IPS DF 6.9 (cell line): ENCODE measurements at places on chromosomes 2 and 18.
A peak's percentile ranks its signal among the peaks of the same experiment; 100 is the strongest.

DNA sequence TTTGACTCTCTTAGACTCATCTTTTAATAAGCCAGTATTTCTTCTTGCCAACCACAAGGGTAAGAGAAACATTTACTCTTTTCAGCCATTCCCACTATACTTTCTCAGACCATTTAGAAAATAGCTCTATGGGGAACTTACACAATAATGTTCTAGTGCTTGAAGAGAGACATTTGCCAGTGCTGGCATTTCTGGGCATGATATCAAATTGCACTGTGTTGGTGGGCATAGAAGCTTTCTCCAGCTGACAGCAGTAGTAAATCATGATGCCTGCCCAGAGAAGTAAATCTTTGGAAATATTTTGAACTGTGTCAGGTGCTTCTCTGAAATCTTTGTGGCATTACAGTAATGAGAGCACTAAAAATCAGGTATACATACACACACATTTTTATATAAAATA, 346.6 kb downstream of the CBLN2 start:
- no peak for DNase-seq

GRCh38 chr2:182521453-182522404, 94.9 kb upstream of the PDE1A start:
- no peak for DNase-seq

DNA sequence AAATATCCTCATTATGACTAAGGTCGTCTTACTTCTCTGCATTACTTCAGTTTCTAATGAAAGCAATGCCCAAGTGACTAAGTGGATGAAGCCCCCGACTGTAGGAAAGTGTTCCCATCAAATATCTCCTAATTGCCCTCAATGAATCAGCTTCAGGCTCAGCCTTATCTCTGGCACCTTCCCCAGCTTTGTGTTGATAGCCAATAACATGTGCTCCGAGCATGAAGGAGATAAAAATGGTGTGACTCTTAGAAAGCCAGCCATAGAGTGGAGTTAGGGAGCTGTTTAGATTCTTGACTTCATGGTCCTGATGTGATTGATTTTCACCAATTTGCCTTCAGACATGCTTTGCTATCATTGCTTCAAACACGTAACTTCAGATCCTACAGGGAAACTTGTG, 339.2 kb upstream of the NRP2 start:
- no peak for DNase-seq

- DNase-seq, result no peak
Measured at GRCh38 chr2:176873403-176873802, 339.2 kb upstream of the HNRNPA3 start.

GRCh38 chr2:226017537-226017936, 618.0 kb downstream of the NYAP2 start:
- DNase-seq, result no peak

- no peak for DNase-seq
Measured at GRCh38 chr2:207251573-207252192, 85.9 kb upstream of the KLF7 start.

GRCh38 chr2:237633061-237633561, 5.7 kb downstream of the LRRFIP1 start:
- no peak for DNase-seq

DNA sequence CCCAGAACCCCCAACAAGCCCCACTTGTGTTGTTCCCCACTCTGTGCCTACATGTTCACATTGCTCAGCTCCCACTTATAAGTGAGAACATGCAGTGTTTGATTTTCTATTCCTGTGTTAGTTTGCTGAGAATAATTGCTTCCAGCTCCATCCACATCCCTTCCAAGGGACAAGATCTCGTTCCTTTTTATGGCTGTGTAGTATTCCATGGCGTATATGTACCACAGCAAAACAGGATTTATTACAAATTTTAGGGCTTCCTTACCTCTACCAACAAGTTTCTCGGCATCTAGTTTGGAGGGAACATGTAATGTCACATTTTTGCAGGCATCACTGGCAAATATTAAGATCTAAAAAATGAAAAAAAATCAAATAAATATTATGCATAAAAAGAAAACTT, 8.9 kb downstream of the DSC2 start:
- DNase-seq, result no peak

- no peak for DNase-seq
Measured at GRCh38 chr2:8058652-8059051, 623.2 kb upstream of the ID2 start.

DNA sequence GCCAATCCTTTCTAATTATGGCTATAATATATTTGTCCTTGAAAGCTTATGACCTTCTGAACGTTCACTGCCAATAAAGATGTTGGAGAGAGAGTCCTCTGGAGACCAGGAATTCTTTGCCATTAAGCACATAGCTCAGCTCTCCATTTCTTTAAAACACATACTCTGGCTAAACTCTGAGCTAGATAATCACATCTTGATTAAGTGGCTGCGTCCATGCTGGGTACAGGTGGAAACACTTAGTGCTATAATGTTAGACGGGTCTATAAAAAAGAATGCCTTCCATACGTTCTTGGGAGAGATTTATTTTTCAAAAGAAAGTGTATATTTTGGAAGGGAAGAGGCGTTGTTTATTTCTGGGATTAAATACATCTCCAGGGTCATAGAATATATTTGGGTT, 314.5 kb downstream of the LPIN1 start:
- no peak for DNase-seq

GRCh38 chr2:219174146-219174545, 2.6 kb downstream of the CNPPD1 start:
- DNase-seq, result no peak

- no peak for DNase-seq
Measured at GRCh38 chr2:59276917-59277316, 1035.8 kb upstream of the FANCL start.

DNA sequence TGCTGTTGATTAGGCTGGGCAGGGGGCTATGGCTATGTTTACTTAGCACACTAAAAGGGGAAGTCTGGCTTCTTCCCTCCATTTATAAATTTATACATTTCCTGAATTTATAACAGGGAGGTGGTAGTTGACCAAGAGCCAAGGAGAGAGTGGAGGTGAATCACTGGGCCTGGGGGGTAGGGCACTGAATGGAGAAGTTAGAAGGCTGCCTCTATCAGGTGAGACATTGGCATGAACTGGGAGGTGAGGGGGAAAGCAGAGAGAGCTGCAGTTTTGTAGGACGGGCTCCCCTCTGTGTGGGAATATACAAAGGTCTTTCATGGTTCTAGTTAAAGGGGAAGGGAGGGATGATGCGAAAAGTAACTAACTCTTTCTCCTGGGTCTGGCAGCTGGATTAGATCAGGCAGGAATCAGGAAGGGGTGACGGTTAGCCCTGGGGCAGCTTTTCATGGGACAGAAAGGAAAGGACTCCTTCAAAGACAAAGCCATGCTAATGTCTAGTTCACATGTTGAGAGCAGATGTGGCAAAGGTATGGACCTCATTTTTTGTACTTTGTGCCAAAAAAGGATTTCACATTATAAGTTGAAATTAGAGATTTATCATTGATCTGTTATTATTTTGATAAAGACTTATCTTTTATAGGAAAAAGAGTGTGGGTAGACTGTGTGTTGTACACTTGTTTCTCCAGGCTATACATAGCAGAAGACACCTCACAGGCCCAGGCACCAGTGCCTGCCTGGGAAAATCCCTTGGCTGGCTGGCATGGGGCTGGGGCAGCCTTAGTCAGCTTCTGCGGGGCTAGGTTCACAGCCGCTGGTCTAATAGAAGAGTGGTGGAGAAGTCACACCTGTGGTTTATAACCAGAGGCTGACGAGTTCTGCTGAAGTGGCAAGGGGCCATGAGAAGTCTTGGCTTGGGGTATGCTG, 158.7 kb downstream of the CLIP4 start:
- DNase-seq, result no peak

DNA sequence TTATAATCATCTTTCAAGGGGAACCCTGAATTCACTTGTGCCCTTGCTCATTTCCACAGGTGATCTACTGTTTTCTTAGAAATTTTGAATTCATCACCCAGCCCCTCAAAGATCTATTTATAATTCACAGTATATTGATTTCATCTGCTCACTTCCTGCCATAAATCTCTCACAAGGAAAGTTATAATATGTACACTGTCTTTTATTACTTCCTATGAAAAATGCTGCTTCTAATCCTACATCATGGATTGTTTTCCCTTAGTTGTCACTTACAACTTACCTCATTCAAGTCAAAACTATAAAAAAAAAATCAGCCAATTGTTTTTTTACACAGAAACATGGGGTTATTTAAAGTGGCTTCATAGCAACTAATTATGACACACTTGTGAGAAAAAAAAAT, 1443.0 kb downstream of the LRP1B start:
- no peak for DNase-seq

GRCh38 chr2:239917957-239918481, 107.1 kb downstream of the NDUFA10 start:
- DNase-seq, result no peak

GRCh38 chr2:75598589-75599155, 37.9 kb upstream of the EVA1A start:
- DNase-seq, result no peak

DNA sequence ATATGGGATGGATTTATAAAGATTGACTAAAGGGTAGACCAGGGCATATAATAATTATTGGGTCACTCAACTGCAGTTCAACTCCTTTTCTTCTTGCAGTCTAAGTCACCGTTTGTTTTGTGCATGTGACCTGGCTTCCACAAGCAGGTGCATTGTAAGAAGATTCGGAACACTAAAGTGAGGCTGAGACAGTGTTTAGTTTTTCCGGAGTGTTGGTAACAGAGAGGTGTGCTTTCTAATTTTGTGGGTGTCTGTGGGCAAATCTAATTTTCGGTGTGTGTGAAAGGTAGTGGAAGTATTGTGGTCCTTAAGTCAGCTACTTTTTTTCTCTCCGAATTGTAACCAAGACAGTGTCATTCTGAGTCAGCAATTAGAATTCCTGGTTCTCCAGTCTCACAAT, 184.5 kb downstream of the CDH19 start:
- DNase-seq, result no peak

- no peak for DNase-seq
Measured at GRCh38 chr2:190759749-190760213, 110.9 kb downstream of the NAB1 start.

DNA sequence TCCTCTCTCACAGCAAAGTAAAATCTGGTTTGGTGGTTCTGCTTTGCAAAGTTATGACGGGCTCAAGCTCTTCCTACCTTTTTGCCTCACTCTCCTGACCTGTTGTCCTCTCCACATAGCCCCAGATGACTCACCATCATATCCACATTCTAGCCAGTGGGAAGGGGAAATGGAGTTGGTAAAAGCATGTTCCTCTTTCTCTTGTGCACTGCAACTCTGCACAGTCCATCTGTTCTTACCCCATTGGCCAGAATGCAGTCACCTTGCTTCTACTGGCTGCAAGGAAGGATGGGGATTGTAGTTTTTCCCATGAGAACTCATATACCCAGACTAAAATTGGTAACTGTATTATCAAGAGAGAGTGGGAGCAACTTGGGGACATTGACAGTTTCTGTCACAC, 50.4 kb upstream of the SMIM21 start:
- no peak for DNase-seq

DNA sequence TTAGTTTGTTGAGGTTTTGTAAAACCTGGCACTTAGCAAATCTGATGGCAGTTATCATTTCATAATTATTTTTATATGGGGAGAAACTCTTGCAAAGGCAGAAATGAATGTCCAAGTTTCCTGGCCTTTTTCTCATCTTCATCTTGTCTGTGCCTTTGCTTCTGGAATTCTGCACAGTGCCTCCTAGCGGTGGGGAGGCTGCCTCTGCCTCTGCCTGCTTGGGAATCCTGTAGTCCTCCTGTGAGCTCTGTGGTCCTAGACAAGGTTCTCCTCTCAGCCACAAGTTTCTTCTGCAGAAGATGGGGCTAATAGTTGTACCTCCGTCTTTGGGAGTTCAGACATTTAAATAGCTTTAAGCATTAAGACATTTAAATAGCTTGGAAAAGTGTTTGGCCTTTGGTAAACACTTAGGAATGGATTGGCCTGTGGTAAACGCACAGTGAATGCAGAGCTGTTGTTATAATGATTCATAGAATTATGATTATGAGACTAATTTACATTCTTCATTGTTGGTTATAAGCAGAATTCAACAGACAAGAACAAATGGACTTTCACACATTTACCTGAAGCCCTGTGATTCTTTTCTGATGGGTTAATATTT, 101.2 kb downstream of the ZNF236 start:
- peak; percentile 43 for DNase-seq

DNA sequence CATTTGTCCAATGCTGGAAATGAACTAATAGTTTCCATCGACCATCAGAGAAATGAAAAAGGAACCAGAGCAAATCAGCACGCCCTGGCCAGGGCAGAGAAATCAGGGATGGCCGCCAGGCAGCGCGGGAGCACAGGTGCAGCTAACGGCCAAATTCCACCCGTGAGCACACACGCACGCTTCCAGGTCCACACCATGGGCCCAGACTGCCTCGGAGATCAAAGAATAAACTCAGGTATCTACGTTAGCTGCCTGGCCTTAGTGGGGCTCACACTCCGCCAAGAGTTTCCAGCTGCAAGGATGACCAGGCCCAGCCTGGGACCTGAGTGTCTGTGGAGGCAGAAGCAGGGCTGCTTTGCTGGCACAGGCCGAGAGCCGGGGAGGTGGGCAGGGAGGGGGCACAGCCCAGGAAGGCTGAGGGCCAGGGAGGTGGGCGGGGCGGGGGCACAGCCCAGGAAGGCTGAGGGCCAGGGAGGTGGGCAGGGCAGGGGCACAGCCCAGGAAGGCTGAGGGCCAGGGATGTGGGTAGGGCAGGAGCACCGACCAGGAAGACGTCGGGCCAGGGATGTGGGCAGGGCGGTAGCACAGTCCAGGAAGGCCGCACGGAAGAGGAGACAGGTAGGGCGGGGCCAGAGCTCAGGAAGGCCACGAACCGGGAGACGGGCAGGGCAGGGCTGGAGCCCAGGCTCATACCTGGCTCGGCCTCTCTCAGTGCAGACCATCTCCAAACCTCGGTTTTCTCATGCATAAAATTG, 43.2 kb upstream of the SALL3 start:
- no peak for DNase-seq

GRCh38 chr2:1557467-1557820, 144.2 kb downstream of the TPO start:
- no peak for DNase-seq

- DNase-seq, result no peak
Measured at GRCh38 chr2:25582077-25582830, 91.1 kb downstream of the DTNB start.

DNA sequence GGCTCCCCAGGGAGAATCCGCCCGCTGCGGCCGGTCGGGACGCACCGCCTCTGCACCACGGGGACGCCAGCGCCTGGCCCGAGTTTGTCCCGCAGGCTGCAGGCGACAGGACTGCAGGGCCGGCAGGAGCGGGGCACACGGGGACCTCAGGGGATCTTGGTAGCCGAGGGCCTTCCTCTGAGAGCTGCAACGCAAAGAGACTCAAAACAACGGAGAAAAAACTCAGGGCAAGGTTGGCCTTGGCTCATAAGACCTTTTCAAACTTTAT, 79.7 kb downstream of the ARHGEF4 start:
- DNase-seq, result no peak

DNA sequence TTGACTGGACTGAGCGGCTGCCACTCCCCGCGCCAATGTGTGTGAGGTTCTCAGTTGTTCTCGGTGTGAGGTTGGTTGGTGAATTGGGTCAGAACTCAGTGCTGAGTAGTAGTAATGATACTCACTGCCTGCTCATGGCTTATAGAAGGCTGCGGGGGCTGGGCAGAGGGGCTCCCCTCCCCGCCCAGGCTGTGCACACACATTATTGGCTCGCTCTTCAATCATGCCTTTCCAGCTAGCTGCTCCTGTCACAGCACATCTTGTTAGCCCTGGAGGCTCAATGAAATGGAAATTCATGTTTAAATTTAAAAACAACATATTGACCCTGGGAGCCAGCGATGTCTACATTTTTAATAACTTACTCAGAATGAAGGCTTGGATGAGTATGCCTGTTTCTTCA, 152.8 kb downstream of the CELF4 start:
- no peak for DNase-seq
